ENCODE measurements at places on chromosomes 7 and 10.

GRCh38 chr7:141729020-141729419, 9.1 kb upstream of the SSBP1 start:
- DNase-seq, result no peak

GRCh38 chr10:71777213-71777985, 4.1 kb upstream of the VSIR start:
- no peak for DNase-seq

DNA sequence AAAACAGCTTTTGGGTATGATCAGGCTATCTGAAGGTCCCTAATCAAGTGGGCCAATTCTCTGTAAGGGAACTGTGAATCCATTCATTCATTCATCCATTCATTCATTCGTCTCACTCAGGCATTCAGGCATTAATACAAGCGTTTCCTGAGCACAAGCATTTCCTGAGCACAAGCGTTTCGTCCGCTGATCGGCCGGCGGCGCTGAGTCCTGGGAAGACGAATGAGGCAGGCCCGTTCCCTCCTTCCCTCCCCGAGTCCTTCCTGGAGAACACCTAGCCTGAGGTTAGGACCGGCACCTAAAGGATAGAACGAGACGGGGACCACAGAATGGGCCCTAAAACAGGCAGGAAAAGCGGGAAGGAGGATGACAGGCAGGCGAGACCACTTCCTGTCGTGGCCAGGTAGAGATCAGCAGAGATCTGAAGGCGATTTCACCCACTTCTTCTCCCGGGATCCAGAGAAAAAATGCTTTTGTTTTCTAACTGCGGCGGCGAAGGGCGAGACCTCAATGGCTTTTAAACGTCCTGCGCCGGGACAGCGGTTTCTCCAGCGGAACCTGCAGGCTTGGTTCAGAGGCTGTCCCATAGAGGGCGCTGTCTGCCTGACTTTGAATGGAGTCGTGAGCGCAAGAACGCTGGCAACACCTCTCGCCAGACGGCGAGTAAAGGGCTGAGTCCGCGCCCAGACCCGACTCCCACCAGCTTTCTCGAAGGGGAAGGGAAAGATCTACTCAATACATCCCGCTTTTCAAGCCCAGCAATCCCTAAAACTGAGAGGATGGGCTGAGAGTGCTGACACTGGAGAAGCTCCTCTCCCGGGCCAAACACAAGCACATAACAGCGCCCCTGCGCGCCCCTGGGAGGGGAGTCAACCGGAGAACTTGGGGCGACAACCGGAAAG, 2.9 kb upstream of the HMX3 start:
- peak; percentile 87 for DNase-seq

DNA sequence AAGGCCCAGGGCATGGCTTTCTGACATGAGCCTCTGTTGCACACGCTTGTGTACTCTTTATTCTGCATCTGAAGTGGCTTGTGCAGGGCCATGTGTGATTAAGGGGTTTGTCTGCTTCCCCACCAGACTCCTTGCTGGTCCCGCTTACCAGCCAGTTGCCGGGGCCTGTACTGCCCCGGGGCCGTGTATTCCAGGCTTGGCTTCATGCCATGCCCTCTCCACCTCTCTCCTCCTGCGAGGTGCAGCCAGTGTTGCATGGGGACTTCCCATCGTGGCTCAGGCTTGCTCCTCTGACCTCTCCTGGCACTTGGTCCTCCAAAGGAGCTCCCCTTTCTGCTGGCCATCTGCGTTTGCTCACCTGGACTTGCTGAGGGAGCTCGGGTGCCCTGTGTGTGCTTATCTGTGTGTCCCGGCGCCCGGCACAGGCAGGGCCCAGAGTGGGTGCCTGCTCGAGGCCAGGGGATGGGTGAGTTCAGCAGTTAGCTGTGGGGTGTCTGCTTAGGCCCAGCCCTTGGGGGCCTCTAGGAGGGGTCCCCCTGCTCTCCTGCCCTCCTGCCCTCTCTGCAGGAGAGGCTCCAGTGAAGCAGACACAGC, 11.0 kb upstream of the C10orf143 start:
- no peak for DNase-seq

DNA sequence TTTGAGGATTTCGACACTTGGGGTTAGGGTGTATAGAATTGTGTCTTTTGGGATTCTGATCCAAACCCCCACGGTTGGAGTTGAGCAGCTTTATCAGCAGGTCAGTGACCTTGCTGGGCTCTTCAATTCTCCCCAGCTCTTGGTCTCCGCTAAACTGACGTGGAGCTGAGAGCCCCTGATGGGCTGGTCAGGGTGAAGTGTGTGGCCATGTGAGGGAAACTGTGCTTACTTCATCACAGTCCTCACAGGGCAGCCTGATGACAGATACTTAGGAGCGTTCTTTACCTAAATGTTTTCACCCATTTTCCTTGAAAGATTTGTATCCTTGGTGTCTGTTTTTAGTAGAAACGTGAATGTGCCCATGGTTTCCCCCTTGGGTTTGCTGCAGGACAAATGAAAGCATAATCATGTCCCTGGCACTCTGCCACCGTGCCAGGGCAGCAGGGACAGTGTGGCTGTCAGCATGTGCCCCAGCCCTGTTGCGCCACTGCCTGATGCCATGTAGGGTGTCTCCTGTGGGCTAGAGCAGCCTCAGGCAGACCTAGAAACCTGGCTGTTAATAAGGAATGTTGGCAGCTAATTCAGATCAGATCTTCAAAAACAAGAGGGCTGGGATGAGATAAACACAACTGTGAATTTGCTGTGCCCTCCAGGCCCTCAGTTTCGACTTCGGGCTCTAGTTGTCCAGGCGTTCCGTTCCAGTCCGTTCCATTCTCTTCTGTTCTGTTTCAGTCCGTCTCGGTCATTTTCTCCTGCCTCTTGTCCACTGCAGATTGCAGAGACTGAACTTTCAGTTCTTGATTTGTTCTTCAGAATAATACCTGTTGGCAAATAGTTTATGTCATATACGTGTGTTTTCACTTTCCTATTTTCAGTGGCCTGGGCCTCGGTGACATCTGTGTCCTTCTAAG, 96.8 kb downstream of the TRRAP start:
- no peak for DNase-seq

- no peak for DNase-seq
These were observed 147.3 kb upstream of the VSTM2A start for GRCh38 chr7:54394834-54395233.

- DNase-seq, result no peak
These were observed 2.5 kb upstream of the TNRC18 start for GRCh38 chr7:5426226-5426475.

DNA sequence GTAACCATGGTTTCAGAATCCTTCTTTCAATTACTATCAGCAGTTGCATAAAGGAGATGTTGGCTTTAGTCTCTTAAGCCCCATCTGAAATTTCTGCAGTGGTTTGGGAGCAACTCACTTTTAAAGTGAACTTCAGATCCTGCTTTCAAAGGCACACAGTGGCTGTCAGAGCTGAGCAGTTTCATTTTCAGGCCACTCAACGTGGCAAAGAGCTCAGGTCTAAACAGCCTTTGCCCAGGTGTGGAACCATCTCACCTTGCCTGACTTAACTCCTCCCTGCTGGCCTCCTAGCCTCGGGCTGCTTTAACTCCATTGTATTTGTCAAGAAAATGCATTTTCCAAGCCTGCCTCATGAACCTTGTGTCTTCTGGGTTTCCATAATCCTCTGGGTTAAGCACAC, 197.5 kb upstream of the KMT2E start:
- DNase-seq, result no peak

DNA sequence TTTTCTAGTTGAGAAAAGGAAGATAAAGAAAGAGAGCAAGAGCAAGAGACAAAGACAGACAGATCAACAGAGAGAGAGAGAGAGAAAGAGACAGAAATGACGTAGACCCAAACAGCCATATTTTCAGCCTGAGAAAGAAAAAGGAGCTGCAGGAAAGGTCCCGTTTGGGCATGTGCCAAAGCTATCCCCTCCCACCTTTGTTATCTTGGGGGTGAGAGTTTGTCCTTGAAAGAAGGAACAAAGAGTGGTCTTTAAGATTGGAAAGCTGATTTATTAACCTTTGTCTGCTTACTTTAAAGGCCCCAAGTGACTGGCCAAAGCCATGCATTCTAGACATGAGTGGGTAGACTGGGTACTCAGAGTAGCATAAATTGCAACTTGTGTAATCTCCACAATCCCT, 98.2 kb downstream of the AOAH start:
- DNase-seq, result no peak

- DNase-seq, result no peak
These were observed 16.8 kb upstream of the CCSER2 start for GRCh38 chr10:84311576-84311975.

DNA sequence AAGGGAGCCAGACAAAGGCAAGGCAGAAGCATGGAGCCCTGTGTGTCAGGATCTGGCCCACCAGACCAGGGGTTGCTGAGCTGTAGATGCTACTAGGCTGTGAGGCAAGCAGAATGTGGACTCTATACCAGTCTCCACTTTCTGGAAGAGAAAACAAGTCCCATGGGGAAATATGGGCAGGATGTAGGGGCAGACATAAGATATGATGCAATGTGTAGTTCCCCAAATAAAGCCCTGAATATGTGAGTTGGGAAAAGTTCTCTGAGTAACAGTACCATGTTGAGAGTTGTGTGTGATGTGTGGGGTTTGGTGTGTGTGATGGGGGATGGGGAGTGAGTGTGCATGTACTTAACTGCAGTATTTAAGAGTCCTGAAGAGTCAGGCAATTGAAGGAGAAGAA, 62.3 kb downstream of the NPSR1 start:
- DNase-seq, result no peak
